ENCODE measurements at places on chromosomes 16 and 17.

- no peak for DNase-seq
These were observed 403.3 kb upstream of the TNRC6C start for GRCh38 chr17:77555121-77555591.

DNA sequence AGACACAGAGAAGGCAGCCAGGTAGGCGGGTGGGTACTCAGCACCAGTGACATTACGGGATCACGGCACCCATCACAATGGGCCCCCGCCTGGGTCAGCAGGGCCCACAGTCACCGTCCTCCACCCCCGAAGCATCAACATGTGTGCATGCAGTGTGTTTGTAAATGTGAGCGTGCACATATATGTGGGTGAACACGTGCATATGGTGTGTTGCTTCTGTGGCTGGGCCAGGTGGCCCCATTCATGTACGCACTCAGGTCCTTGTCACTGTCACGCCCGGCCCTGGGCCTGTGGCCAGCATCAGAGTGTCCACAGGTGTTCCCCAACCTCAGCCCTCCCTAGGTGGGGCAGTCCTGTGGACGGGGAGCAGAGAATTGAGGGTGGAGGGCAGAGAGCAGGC lies 37.1 kb downstream of the TNFRSF13B start:
- DNase-seq, result no peak

- peak; percentile 92 for DNase-seq
These were observed 32.9 kb downstream of the TK2 start for GRCh38 chr16:66516808-66517585.

DNA sequence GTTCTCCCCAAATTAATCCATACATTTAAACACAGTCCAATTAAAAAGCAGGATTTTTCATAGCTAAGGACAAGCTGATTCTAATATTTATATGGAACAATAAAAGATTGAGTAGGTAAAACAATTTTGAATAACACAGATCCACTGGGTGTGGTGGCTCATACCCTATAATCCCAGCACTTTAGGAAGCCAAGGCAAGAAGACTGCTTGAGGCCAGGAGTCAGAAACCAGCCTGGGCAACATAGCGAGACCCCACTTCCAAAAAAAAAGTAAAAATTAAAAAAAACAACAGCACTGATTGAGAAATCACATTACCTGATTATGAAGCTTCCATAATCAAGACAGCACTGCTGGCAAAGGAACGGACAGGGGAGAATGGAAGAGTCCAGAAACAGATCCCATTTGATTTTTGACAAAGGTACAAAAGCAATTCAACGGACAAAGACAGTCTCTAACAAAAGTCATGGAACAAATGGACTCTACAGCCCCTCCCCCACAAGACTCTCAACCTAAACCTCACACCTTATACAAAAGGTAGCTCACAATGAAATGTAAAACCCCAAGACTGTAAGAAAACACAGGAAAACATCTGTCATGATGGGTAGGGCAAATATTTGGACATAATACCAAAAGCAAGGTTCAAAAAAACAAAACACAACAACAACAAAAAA lies 17.9 kb downstream of the USP7 start:
- no peak for DNase-seq

- DNase-seq, result no peak
These were observed 546 bp downstream of the SNN start for GRCh38 chr16:11668623-11669379.

- no peak for DNase-seq
These were observed 11.1 kb downstream of the PMM2 start for GRCh38 chr16:8808613-8809353.

DNA sequence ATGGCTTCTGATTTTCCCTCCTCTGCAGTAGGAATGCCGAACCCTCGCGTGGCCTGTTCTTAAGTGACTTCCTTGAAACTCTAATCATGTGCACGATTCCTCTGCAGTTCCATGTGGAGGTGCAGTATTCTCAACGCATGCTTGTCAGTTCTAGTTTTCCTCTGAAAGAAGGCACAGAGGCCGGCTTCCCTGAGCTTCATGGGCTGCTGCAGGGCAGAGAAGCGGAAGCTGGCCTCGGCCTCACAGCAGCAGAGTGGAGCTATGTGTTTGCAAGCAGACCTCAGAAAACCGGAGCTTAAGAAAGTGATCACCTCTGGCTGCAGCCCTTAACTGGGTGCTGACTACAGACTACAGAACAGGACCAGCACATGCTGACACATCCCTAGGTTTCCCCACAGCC lies 500.7 kb downstream of the GRIN2A start:
- no peak for DNase-seq

DNA sequence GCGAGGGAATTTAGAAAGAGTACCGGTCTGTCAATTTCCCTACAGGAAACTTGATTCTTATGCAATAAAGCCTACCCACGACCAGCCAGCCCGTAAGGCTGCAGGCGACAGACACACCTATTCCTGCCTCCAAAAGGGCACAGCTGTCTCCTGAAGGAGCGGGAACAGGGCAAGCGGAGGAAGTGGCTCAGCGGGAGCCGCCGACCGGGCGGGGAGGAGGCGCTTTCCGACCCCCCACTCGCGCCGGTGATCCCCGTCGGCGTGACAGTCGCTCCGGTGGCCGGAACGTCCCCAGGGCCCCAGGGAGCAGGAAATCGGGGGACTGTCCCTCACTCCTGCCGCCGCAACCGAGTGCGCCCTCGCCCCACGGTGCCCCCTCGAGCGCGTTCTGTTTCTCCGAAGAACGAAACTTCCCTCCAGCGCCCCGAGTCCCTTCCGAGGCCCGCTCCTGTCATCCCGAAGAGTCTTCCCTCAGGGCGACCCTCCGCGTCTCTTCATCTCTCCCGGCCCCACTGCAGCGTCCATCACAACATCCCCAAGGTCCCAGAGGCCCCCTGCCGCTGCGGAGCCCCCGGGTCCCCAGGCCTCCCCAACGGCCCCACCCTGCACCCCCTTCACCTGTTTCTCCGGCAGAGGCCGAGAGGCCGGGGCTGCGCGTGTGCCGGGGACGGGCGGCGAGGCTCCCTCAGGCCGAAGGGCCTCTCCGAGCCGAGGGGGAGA lies 421 bp downstream of the STAT3 start:
- DNase-seq, result peak; percentile 53

DNA sequence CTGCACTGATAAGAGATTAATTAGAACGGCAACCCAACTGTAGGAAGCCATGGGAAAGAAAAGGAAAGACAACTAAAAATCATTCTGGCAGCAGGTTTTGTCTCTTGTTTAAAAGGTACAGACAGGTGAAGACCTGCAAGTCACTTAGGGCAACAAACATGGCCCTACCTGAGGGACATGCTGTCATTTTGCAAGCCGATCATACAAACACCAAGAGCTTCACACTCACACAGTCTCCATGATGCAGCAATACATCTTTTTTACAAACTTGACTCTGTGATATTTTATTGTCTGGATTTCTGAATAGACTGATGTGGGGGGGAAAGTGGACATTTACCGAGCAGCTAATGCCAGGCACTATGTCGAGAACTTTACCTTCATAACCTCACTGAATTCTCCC lies 101.8 kb downstream of the PARN start:
- DNase-seq, result no peak

GRCh38 chr16:64724339-64724738 lies 397.5 kb downstream of the CDH11 start:
- no peak for DNase-seq

DNA sequence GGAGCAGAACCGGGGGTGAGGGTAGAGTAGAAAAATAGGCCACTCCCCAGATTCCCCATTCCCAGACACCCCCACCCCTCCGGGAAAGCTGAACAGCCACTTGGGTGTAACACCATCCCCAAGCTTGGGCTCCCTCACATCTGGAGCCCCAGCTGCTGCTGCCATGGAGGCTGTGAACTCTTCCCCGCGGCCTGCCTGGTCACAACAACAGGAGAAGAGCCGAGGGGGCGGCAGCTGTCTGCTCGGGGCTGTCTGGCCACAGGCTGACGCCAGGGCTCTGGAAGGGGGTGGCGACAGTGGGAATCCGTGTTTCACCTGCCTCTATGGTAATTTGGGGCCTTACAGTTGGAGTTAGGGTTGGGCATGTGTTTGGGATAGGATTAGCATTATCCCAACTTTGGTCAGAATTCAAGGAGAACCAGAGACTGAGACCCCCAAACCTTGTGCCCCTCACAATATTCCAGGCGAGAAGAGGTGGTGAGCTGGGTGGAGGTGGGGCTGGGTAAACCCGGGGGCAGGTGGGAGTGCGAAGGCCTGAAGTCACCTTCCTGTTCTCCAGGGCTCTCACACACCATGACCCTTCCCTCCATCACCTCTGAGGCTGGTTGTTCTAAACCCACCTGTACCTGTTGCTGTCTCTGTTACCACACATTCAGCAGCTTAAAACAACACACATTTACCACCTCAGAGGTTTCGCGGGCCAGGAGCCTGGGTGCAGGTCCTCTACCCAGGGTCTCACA lies 29.7 kb upstream of the NXPH3 start:
- DNase-seq, result no peak

- no peak for DNase-seq
These were observed 55.4 kb downstream of the CFDP1 start for GRCh38 chr16:75377729-75378386.

- DNase-seq, result no peak
These were observed 8.4 kb upstream of the USP36 start for GRCh38 chr17:78849026-78849425.

DNA sequence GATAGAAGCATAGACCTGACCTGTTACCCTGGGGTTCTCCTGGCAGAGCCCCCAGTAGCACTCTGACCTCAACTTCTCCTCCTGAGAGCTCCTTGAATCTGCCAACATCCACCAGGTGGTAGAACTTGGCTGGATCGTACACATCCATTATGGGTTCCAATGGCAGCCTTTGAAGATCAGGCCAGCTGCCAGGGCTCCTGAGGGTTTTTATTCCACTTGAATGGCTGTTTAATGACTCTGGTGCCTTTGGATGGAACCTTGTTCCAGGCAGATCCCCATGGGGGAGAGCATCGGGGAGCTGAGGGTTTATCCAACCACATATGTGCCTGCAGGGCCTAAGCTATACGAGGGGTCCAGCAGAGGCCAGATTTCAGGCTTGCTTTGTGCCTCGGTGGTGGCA lies 47.1 kb upstream of the CLEC19A start:
- no peak for DNase-seq

GRCh38 chr17:82243648-82244412 lies 15.0 kb downstream of the SLC16A3 start:
- no peak for DNase-seq

DNA sequence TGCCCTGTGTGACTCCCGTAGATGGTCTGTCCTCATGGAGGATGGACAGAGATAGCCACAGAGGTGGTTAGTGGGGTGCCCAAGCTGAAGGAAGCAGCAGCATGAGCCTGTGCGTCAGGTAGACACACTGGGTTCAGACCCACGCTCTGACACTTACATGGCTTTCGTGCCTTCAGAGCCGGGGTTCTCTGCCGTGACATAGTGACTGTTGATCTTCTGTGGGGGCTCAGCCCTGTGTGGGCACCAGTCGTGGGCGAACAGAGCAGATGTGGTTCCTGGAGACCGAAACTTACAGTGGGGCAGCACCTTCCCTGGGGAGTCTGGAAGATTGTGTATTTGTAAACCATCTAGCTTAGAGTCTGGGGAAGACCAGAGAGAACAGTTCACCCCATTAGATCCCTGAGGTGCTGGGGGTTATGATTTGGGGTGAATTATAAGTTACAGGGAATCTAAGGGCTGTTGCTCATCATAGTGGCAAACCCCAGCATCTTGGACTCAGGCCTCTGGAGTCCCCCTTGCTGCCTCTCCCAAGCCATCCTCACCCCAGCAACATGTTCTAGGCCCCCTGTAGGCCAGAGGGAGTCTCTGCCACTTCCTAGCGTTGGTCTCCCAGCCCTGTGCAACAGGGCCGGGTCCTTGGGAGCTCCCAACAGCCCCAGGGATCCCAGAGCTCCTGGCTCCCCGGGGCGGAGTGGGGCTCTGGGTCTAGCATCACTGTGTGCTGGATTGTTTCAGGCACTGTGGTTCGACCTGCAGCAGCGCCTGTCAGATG lies 28.6 kb downstream of the NECAB2 start:
- DNase-seq, result peak; percentile 55

DNA sequence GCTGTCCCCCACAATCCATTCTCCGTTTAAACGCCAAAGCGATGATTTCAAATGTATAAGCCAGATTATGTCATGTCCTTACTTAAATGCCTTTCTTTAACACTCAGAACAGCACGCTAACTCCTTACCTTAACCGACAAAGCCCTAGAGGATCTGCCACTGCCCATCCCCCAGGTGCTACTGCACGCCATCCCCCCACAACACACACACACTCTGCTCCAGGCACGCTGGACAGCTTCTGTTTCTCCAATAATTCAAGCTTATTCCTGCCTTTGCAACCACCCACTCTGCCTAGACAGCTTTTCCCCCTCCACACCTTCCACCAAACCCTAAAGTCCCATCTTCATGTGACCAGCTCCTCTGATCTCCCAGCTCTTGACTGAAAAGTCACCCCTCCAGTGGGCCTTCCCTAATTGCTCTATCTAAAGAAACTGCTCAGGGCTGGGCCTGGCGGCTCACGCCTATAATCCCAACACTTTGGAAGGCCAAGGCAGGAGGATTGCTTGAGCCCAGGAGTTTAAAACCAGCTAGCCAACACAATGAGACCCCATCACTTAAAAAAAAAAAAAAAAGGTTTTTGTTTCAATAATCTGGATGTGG lies 38.9 kb upstream of the RPL38 start:
- no peak for DNase-seq

DNA sequence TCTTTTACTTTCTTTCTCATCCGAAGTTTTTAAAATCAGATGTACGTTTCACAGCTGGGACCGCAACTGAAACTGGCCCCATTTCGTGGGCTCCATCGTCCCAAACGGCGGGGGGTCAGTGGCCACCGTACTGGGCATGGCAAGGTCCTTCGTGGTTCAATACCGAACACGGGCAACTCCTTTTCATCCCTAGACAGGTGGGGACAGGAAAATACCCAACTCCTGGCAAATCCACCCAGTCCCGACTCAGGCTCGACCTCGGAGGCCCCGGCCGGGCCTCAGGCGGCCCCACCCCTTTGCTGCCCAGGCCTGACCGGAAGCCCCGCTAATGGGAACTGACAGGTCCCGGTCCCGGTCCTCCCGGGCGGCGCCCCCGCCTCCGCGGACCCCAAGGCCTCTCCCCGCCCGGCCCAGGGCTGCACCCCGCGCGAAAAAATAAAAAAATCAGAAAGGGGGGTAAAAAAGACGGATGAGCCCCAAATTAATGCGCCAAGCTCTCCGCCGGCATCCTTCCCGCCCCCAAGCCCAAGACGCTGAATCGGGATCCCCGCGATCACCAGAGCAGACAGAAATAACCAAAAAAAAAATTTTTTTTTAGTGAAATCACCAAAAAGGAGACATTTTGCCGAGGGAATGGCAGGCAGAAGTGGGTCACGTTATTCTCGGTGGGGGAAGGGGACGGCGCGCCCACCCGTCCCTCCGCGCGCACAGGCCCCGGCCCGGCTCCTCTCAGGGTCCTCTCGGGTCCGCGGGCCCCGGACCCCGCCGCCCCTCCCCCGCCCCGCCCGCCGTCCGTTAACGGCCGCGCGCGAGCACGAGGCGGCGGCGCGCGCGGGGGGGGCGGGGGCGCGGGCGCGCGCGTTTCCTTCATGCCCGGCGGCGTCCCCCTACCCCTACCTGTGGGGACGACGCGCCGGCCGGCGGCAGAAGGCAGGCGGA lies 562 bp downstream of the ZC3H7A start:
- peak; percentile 65 for DNase-seq

GRCh38 chr17:77822302-77823030 lies 136.0 kb upstream of the TNRC6C start:
- no peak for DNase-seq

- DNase-seq, result no peak
These were observed 9.5 kb downstream of the DOK4 start for GRCh38 chr16:57476546-57477410.

Data from Karpas-422 (cell line).